ENCODE measurements at places on chromosomes 16 and 17.

DNA sequence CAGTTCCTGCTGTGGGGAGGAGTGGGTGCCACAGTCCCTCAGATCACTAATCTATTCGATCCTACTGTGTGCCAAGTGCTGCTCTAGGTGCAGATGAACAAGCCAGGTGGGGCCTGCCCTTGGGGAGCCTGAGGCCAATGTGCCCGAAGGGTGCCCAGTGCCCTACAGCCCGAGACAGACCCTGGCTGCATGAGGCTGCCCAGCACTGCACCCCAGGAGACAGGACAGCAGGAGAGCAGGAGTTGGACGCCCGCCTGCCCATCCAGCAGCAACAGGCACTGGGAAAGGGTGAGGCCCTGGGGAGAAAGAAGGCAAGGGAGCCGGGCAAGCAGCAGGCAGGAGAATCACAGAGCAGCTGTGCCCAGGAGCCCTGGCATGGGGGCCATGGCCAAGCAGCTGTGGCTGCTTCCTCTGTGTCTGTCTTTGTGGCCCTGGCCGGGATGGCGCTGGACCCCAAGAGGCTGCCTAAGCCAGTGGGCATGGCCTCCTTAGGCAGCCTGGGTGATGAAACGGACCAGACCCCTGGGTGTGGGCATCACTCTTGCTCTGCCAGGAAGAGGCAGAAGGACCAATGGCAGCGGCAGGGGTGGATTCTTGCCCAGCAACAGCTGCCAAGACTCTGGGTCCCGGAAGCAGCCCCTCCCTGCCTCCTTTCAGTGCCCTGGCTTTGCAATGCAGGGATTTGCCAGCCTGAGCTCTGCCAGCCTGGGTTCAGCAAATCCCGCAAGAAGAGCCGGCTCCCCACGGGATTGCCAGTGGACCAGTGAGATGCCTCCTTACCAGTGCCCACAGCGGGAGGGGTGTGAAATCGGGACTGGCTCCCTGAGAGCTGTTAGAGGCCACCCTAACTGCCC is 179.6 kb upstream of the TNRC6C start:
- DNase-seq, result no peak

- no peak for DNase-seq
Observed at GRCh38 chr16:10312008-10312407, 73.9 kb upstream of the ATF7IP2 start.

DNA sequence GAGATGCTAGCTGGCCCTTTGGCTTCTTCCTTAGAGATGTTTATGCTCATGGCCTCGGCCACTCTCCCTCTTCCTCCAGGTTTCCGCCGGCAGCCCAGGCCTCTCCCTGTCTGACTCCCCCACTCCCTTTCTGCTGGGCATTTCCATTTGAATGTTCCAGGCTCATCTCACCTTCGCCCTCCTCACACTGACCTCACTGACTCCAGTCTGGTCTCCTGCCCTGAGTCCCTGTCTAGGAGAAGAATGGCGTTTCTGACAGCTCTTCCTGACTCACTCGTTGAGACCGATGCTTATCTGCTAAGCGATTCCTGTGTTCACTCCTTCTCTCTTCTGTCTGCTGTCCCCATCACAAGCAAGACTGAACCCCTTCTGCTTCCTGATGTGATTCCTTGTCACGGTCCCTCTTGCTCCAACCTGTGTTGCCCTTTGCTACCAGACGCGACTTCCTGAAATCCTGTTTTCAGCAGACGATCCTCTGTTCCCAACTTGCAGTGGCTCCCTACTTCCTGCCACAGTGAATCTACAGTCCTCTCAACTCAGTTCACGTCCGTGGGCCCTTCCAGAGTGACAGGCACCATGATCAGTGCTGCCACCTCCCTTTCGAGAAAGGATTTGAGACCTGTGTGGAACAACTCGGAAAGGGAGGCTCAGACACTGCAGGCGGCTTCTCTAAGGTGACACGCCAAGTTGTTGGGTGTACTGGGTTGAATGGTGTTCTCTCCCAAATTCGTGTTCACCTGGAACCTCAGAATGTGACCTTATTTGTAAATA is 176.4 kb downstream of the MSI2 start:
- no peak for DNase-seq

DNA sequence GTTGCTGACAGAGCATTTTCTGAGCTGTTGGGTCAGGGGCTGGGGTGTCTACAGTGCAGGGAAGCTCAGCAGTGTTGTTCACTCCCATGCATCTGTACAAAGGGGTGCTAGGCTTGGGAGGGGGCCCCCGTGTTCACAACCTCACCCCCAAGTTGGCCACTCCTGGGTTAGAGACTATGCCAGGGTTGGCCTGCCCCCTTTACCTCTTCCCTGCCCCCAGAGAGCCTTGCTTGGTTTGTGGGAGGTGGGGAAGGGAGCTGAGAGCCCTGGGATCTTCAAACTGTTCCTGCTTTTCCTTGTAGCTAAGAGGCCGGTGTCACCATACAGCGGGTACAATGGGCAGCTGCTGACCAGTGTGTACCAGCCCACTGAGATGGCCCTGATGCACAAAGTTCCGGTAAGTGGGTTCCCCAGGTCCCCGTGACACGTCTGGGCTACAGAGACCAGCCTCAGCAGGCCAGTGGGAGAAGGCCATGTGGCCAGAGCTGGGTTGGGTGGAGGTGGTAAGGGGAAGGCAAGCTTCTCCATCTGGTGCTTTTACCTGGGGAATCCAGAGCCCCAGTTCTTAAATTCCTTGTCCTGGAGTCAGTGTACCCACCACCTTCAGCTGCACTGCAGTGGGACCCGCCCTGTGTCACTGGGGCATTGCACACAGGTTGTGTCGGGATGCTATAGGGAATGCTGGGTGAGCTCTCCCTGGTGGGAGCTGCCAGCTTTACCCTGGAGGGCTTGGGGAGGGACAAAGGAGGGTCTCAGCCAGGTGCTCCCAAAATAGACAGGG is 11.8 kb downstream of the GPRC5C start:
- no peak for DNase-seq

DNA sequence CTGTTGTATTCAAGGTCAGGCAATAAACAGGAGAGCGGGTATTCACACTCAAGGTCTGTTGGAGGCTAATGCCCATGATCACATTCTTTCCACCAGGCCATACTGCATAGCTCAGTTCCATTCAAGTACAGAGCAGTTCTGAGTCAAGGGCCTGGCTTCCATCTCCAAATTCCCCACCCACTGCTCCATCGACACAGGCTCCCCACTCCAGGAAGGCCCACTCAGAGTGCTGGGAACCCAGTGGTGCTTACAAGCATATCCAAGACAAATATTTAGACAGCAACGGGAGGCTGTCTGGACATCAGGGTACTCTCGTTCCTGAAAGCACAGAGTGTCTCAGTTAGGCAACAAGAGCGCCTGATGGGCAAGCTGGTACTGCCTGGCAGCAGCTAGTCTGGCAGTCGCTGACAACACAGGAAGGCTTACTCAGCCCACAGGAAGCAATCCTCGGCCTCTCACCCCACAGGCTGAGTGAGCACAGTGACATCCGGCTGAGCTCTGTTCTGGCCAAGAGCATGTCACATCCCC is 40.9 kb downstream of the RFFL start:
- peak; percentile 70 for DNase-seq

DNA sequence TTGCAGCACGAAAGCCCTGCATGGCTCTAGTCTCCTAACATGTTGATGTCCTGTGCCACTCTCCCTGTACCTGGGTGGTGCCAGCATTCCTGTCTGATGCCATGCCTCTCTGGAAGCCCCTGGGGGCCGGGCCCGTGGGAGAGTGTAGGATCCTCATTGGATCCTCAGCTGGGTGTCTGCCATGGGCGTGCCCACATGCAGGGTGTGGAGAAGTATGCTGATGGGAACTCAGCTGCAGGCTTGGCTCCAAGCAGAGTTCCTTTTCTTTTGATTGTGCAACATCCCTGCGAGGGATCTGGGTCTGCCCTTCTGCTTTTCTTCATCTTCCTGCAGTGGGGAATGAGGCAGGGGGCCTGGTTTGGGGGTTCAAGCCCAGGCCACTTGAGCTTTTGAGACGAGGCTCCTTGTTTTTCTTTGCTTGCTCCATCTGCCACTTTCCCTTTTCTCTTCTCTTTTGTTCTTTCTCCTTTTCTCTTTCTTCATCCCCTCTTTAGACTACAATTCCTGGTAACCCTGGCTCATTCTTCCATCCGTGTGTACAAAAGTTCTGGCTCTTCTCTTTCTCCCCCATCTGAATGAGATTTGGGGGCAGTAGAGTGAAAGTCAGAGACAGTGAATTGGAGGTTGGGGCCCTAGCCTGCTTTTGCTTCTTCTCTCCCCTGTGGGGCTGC is 32.9 kb downstream of the KSR1 start:
- DNase-seq, result no peak

GRCh38 chr17:78805301-78805700 is 23.2 kb upstream of the CYTH1 start:
- DNase-seq, result peak; percentile 50

DNA sequence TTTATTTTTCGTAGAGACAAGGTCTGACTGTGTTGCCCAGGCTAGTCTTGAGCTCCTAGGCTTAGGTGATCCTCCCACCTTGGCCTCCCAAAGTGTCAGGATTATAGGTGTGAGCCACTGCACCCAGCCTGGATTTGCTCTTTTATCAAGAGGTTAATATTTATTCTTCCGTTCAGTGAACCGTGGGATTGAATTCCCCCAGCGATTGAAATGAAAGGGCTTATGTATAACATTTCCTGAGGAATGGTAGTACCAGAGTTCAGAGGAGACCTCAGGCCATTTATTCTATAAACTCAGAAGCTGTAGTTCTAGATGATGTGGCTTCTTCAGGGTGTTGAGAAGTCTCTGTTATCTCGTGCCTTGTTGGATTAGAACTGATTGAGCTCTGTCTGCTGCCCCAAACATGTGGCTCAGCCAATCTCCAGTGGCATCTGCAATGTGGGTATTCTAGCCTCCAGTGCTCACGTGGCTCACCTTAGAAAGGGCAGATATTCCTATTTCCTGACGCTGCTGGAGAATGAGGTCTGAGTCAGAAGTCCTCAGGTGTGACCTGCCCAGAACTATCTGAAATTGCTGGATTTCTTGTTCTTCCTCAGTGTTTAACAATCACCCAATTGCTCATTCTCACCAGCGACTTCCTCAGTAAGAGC is 22.5 kb downstream of the HMOX2 start:
- no peak for DNase-seq

DNA sequence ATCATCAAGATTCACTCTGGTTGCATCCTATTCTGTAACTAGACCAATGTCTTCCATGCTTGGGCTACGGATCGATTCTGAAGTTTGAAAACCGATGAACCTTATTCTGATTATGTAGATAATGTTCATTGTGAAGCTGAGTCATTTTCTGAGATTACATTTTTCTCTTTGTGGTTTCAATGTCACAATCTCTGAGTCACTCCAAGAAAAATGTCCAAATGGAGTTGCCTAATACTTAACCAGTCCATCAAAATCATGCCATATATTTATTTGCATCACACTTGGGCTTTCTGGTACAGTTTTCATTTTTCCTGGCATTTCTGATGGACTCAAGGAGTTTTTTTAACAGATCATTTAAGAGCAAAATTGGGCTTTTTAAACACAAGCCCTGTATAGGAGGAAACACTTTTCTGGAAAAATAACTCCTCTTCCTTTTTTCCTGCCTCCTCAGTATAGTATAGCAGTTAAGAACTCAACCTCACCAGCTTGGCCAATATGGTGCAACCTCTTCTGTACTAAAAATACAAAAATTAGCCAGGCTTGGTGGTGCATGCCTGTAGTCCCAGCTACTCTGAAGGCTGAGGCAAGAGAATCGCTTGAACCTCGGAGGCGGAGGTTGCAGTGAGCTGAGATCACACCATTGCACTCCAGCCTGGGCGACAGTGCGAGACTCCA is 17.5 kb downstream of the CACNG3 start:
- no peak for DNase-seq

GRCh38 chr16:58513874-58514273 is 1.4 kb upstream of the SETD6 start:
- DNase-seq, result no peak

- DNase-seq, result no peak
Observed at GRCh38 chr16:3645108-3645503, 9.4 kb upstream of the DNASE1 start.

DNA sequence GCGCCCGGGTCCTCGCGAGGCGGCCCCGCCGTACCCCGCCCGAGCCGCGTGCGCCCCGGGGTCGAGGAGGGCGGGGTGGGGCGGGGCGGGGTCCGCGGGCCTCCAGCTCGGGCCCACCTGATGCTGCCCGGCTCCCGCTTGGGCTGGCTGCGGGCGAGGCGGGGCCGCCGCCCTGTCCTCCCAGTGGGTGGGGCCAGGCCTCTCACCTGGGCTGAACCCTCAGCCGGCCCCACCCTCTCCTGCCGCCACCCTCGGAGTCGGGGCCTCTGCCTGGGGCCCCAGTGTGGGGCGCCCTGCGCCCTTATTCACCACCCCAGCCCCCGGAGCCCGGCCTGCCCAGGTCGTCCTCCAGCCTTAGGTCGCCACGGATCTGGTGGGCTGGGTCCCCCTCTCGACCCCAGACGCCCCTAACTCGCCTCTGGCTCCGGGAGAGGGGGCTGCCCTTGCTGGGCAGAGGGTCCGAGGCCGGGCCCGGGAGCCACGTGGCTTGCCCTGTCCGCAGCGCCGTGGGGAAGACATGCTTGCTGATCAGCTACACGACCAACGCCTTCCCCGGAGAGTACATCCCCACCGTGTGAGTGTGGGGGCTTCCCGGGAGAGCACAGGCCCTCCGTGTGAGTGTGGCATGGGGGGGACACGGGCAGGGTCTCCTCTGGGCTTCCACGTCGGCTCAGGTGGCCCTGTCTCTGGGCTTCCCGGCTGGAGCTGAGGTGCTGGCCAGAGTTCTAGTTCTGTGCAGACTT is 578 bp downstream of the RAC3 start:
- DNase-seq, result peak; percentile 46

- no peak for DNase-seq
Observed at GRCh38 chr16:67535201-67535600, 6.6 kb downstream of the RIPOR1 start.

GRCh38 chr16:79261481-79261940 is 339.0 kb downstream of the MAF start:
- peak; percentile 54 for DNase-seq

GRCh38 chr16:81694494-81695280 is 84.4 kb upstream of the PLCG2 start:
- no peak for DNase-seq

DNA sequence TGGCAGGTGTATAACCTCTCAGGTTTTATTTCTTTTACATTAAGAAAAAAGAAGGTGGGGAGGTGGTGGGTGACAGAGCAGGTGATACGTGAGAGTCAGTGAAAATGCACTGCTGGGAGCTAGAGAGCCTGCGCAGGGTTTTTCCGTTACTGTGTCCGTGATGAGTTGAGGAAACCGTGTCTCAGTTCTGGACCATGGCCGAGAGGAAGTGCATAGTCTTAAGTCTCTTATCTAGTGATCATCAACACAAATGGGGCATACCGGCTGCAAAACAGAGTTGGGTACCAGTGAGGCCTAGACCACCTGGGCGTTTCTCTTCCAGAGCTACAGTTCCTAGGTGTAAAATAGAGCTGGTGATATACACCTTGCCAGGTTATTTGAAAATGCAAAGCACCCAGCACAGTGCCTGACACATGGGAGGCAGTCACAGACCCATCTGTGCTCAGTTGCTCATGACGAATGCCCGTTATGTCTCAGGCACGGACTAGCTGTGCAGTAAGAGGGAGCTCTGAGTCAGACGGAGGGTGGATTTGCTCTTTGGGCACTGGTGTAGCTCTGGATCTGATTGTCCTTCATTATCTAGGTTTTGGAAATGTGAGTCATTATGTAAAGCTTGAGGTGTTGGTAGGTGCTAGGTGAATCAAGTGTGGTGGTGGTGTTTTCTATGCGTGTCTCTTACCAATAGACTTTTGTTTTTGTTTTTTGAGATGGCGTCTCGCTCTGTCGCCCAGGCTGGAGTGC is 60.9 kb downstream of the RPTOR start:
- peak; percentile 70 for DNase-seq
